ENCODE measurements at places on chromosomes 4 and X.

GRCh38 chrX:45264865-45265264 is 64.2 kb upstream of the DIPK2B start:
- H3K4me3 ChIP-seq, result no peak overlapping the region
- H3K4me1 ChIP-seq, result no peaks in the 10 kb centered on the region
- H3K27ac ChIP-seq, result no peak overlapping the region

DNA sequence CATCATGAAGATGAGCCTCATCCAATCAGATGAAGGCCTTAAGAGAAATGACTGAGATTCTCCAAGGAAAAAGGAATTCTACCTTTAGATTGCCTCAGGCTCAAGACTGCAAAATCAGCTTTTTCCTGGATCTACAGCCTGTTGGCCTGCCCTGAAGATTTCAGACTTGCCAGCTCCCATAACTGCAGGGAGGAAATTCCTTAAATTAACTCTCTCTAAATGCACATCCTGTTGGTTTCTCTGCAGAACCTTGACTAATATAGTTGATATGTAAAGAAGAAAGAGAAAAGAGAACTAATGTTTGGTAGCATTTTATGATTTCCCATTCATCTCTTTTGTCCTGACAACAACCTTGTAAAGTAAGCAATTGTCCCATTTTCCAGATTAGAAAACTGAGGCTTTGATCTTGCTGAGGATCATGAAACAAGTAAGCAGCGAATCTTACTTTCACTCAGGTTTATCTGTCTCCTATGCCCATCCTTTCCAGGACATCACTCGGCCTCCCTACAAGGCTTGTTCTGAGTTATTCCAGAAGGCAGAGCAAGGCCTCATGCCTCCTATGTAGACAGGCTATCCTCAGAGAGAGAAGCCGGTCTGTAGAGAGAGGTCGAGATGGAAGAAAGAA is 115.0 kb upstream of the LDB2 start:
- no peak overlapping the region for H3K27ac ChIP-seq
- no peaks in the 10 kb centered on the region for H3K4me1 ChIP-seq
- H3K36me3 ChIP-seq, result no peaks in the 10 kb centered on the region
- DNase-seq, result no peak
- H3K4me3 ChIP-seq, result no peak overlapping the region

- no peak overlapping the region for H3K4me3 ChIP-seq
- no peak overlapping the region for H3K27ac ChIP-seq
- no peaks in the 10 kb centered on the region for H3K4me1 ChIP-seq
- no peaks in the 10 kb centered on the region for H3K27me3 ChIP-seq
- H3K36me3 ChIP-seq, result no peaks in the 10 kb centered on the region
Observed at GRCh38 chr4:96955226-96955625, 1115.3 kb downstream of the PDHA2 start.

DNA sequence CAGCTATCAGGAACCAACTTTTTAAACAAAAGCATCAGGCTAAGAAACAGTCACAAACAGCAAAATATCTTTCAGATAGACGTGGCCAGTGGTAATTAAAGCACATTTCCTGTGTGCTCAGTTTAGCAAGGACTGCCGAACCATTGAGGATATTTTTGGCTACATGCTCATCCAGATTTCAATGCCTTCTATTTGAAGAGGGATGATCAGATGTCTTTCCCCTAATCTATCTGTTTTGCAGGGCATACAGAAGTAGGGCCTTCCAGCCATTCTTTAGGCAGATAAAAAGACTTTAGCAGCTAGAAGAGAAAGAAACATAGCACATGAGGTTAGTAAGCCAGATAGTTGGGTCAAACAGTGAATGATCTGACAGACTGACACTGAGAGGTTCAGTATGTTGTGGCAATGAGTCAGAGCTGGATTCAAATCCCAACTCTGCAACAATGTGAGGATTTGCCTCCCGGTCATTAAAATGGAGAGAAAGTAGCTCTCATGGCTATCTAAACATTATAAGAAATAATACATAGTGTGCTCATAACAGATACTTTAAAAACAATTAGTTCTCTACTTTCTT is 100.0 kb upstream of the PRKG2 start:
- no peaks in the 10 kb centered on the region for H3K4me1 ChIP-seq
- H3K4me3 ChIP-seq, result no peak overlapping the region
- peaks cover 16% of the 10 kb centered on the region for H3K27me3 ChIP-seq

DNA sequence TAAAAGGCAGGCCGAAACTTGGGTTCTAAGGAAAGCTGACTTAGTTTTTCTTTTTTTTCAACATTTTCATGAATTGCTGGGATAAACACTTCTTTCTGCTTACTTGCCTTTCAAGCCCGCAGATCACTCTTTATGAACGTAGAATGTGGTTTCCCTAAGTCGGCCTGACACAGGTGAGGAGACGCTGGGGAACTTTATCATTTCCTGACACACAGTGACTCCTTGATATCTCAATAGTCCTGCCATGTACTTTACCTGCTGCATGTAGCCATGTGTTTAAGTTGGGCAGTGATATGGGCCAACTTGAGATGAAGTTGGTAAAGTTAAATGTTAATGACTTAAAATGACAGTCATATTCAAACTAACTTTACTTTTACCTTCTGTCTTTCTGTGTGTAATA is 26.6 kb upstream of the SNCA start:
- H3K36me3 ChIP-seq, result no peaks in the 10 kb centered on the region
- no peak overlapping the region for H3K27ac ChIP-seq
- no peak overlapping the region for H3K4me3 ChIP-seq

DNA sequence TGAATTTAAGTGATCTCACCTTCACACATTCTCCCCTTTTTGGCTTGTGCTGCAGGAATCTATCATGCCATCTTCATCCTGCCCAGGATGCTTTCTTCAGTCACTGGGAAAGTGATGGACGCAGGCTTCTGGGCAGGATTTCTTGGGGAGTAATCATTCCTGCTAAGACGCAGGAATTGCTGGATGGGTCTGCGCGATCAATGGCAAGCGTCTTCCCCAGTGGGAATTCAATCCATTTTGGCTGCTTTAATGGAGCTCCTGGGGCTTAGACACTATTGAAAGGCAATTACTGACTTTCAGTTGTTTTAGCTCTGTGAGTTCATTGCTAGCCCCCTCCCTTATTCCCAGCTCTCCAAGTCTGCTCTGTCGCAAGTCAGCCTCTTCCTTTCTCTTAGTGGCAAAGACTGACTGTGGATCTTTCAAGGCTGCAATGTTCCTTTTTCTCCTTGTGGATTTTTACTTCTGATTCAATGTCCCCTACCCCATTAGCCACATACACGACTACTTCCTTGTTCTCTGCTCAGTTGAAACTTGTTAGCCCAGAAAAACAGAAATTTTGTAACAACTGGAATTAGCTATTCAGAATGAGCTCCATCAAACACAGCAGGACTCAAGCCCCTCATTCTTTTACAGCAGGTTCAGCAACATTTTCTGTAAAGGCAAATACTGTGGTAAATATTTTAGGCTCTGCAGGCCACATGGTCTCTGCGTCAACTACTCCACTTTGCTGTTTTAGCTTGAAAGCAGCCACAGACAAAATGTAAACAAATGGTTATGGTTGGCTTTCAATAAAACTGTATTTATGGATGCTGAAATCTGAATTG is 154.9 kb downstream of the ASB9 start:
- H3K4me1 ChIP-seq, result no peaks in the 10 kb centered on the region
- DNase-seq, result no peak
- H3K4me3 ChIP-seq, result no peak overlapping the region
- no peaks in the 10 kb centered on the region for H3K27me3 ChIP-seq
- no peaks in the 10 kb centered on the region for H3K36me3 ChIP-seq

- no peaks in the 10 kb centered on the region for H3K36me3 ChIP-seq
- no peaks in the 10 kb centered on the region for H3K27me3 ChIP-seq
- no peak overlapping the region for H3K4me3 ChIP-seq
- H3K27ac ChIP-seq, result no peak overlapping the region
- DNase-seq, result no peak
Observed at GRCh38 chr4:161419822-161420221, 744.0 kb downstream of the FSTL5 start.

DNA sequence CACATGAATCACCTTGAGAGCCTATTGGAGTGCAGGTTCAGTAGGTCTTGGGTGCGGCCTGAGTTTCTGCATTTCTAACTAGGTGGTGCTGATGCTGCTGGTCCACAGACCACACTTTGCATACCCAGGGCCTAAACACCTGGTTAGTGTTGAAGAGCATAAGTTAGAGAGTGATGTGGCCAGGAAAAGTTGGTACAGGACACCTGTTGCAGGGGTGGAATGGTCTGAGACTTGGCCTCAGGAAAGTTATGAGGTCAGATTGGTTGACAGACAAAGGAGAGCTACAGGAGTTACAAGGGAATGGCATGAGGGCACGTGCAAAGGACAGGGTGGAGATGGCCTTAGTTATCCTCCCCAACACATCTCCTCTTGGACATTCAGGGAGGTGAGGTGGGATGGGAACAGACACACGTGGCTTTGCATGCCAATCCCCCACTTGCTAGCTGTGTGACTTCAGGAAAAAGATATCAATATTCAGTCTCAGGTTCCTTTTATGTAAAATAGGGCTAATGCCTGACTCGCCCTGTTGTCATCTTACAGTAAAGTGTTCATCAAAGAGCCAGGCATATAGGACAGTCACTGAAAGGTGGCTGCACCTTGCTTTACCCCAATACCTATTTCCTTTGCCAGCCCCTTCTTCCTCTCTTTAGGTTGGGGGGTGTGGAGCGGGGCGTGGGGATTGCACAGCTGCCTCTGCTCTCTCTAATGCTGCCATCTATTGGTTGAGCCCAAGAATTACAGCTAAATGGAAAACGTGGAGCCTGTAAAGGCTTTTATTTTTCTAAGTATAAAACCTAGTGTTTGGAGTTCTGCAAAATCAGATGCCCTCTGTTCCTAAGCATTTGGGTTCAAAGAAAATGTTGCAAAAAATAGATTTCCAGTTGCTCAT is 47.5 kb downstream of the ATG4A start:
- no peak overlapping the region for H3K4me3 ChIP-seq
- no peak for DNase-seq
- no peaks in the 10 kb centered on the region for H3K4me1 ChIP-seq

- no peaks in the 10 kb centered on the region for H3K36me3 ChIP-seq
- no peak for DNase-seq
- no peaks in the 10 kb centered on the region for H3K27me3 ChIP-seq
- no peaks in the 10 kb centered on the region for H3K4me1 ChIP-seq
- H3K27ac ChIP-seq, result no peak overlapping the region
Observed at GRCh38 chr4:52241916-52242315, 190.8 kb downstream of the SPATA18 start.

- peak overlapping the region; percentile 80 for H3K27ac ChIP-seq
- no peaks in the 10 kb centered on the region for H3K27me3 ChIP-seq
- peak overlapping the region; percentile 72 for H3K4me3 ChIP-seq
Observed at GRCh38 chr4:184422378-184422777, 52.0 kb downstream of the IRF2 start.

GRCh38 chr4:154998284-154998683 is 210.2 kb upstream of the NPY2R start:
- no peaks in the 10 kb centered on the region for H3K27me3 ChIP-seq
- DNase-seq, result no peak
- H3K4me1 ChIP-seq, result no peaks in the 10 kb centered on the region
- no peak overlapping the region for H3K4me3 ChIP-seq

GRCh38 chr4:4854649-4855295 is 4.7 kb upstream of the MSX1 start:
- no peak overlapping the region for H3K4me3 ChIP-seq
- peaks cover 15% of the 10 kb centered on the region for H3K36me3 ChIP-seq
- H3K27me3 ChIP-seq, result peaks cover 89% of the 10 kb centered on the region

DNA sequence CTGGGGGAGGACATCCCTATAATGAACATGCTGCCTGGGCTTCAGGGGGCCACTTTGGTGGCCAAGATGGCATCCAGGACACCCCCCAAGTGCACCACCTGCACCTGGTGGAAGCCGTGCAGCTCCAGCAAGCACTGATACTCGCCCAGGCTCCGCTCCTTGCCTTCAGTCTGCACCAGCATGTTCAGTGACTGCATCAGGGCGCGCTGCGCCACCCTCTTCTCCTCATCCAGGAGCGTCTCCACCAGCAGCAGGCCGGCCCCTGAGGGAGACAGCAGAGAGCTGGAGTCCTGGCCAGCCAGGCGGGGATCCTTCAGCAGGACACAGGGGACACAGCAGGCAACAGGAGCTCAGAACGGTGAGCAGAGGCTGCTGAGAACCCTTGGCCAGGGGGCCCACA is 11.3 kb upstream of the SLC25A6 start:
- no peaks in the 10 kb centered on the region for H3K27me3 ChIP-seq
- no peak for DNase-seq
- H3K4me1 ChIP-seq, result no peaks in the 10 kb centered on the region
- H3K27ac ChIP-seq, result no peak overlapping the region
- no peaks in the 10 kb centered on the region for H3K36me3 ChIP-seq

- H3K4me1 ChIP-seq, result no peaks in the 10 kb centered on the region
- DNase-seq, result no peak
- H3K36me3 ChIP-seq, result no peaks in the 10 kb centered on the region
- no peak overlapping the region for H3K4me3 ChIP-seq
- no peaks in the 10 kb centered on the region for H3K27me3 ChIP-seq
- H3K27ac ChIP-seq, result no peak overlapping the region
Observed at GRCh38 chr4:138401334-138401733, 159.2 kb upstream of the SLC7A11 start.

DNA sequence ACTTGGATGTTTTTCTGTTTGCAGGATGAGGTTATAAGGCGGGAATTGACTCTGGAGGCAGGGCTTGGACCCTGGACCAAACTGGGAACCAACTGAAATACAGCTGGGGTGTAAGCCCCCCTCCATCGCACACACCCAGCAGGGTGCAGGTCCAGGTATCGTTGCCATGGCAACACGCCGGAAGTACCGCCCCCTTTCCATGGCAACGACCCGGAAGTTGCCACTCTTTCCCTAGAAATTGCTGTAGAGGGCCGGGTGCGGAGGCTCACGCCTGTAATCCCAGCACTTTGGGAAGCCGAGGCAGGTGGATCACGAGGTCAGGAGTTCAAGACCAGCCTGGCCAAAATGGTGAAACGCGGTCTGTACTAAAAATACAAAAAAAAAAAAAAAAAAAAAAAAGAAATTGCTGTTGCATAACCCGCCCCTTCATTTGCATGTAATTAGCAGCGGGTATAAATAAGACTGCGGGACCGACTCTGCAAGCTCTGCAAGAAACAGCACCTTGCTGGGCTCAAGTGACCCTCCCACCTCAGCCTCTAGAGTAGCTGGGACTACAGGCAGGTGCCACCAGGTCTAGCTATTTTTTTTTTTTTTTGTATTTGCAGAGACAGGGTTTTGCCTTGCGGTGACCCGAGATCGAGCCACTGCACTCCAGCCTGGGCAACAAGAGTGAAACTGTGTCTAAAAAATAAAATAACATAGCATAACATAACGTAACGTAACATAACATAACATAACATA is 139.6 kb downstream of the CRLF2 start:
- H3K27me3 ChIP-seq, result no peaks in the 10 kb centered on the region
- H3K4me1 ChIP-seq, result no peaks in the 10 kb centered on the region

- no peaks in the 10 kb centered on the region for H3K4me1 ChIP-seq
- peaks cover 9% of the 10 kb centered on the region for H3K27me3 ChIP-seq
- H3K27ac ChIP-seq, result no peak overlapping the region
- no peak overlapping the region for H3K4me3 ChIP-seq
- no peak for DNase-seq
- H3K36me3 ChIP-seq, result no peaks in the 10 kb centered on the region
Observed at GRCh38 chr4:73446336-73446938, 10.4 kb downstream of the AFP start.
